Activated CD8-positive, alpha-beta memory T cell treated with anti-CD3 and anti-CD28 coated beads, Interleukin-2, amount 10 ng/mL, durations not matched to agents 7 days and 5 days (primary cell): ENCODE measurements at places on chromosomes 13 and 19. TPM values are rescaled to one million over a fixed set of nuclear protein-coding genes. Genes with fewer than 3 reads are reported as not detected.

GRCh38 chr19:42200116-42200715, 17.3 kb downstream of the DEDD2 start:
- H3K4me1 ChIP-seq, result peaks cover 82% of the 10 kb centered on the region
- H3K27me3 ChIP-seq, result no peaks in the 10 kb centered on the region
- no peak for DNase-seq
- peaks cover 65% of the 10 kb centered on the region for H3K36me3 ChIP-seq
- peak overlapping the region; percentile 96 for H3K27ac ChIP-seq

GRCh38 chr13:39341251-39341650, 261.7 kb downstream of the LHFPL6 start:
- no peaks in the 10 kb centered on the region for H3K36me3 ChIP-seq
- no peak overlapping the region for H3K27ac ChIP-seq
- no peaks in the 10 kb centered on the region for H3K4me1 ChIP-seq
- no peak for DNase-seq
- no peak overlapping the region for H3K4me3 ChIP-seq

DNA sequence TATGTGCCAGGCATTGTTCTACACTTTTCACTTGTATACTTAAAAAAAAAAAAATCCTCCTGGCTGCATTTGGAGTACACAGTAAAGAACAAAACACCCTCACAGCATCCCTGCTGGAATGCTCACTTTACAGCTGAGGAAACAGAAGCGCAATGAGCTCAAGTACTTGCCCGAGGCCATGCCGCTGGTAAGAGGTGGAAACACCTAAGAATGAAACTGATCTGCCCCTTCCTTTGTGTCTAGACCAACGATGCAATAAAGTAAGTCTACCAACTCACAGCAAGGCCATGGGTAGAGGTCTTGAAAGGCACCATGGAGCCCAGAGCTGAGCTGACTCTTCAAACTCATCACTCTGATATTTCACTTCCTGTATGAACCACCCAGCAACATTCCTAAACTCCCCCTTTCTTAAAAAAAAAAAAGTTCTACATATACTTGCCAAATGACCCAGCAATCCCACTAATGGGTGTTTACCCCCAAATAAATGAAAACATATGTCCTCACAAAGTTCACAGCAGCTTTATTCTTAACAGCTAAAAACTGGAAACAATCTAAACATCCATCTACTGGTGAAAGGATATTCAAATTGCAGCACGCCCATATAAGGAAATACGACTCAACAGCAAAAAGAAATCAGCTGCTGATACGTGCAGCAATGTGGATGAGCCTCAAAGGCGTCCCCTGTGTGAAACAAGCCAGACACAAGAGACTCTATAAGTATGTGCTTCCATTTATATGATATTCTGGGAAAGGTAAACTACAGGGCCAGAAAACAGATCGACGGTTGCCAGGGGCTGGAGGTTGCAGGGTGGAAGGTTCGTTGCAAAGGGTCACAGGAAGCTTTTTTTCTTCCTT, 236.6 kb upstream of the MAB21L1 start:
- no peaks in the 10 kb centered on the region for H3K27me3 ChIP-seq
- no peaks in the 10 kb centered on the region for H3K4me1 ChIP-seq
- H3K36me3 ChIP-seq, result no peaks in the 10 kb centered on the region
- H3K4me3 ChIP-seq, result no peak overlapping the region
- H3K27ac ChIP-seq, result no peak overlapping the region
- no peak for DNase-seq

PROZ gene
- not detected for total RNA-seq

LILRA6 gene
- total RNA-seq, result not detected
